ENCODE measurements at places on chromosomes 3 and 15. TPM values are rescaled to one million over a fixed set of nuclear protein-coding genes. Genes with fewer than 3 reads are reported as not detected.

DZIP1L gene
- total RNA-seq = 6.2 TPM

RBMS3 gene
- 65.5 TPM for total RNA-seq

GRCh38 chr3:99866261-99866761, 48.6 kb downstream of the CMSS1 start:
- H3K27ac ChIP-seq = peak overlapping the region; percentile 90
- no peak overlapping the region for H3K4me3 ChIP-seq
- no peaks in the 10 kb centered on the region for H3K27me3 ChIP-seq
- H3K36me3 ChIP-seq = peaks cover 18% of the 10 kb centered on the region

DNA sequence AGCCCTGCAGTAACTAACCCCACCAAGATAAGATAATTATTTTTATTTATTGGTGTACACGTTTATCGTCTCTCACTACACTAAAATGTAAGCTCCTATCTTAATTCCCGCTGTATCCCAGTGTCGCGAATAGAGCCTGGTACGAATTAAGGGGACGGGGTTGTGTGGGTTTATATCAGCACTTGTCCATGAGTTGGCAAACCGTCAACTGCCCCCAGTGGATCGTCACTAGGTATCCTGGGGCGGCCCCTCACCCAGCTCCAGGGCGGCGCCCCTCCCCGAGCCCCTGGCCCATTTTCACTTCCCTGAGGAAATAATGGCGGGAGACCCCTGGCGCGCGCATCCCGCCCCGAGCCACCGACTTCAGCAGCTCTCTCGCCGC, 465 bp downstream of the RUVBL1 start:
- H3K4me1 ChIP-seq = peaks cover 27% of the 10 kb centered on the region
- H3K36me3 ChIP-seq = peaks cover 24% of the 10 kb centered on the region
- H3K27ac ChIP-seq = peak overlapping the region; percentile 95

- no peak for DNase-seq
- peak overlapping the region; percentile 30 for H3K27ac ChIP-seq
- peak overlapping the region; percentile 74 for H3K4me3 ChIP-seq
- H3K36me3 ChIP-seq = peaks cover 31% of the 10 kb centered on the region
Observed at GRCh38 chr3:45689787-45690145, 570 bp downstream of the SACM1L start.
